ENCODE measurements at places on chromosomes 12 and 14.

- DNase-seq = no peak
These were observed 201.0 kb upstream of the DIO3 start for GRCh38 chr14:101360054-101360911.

DNA sequence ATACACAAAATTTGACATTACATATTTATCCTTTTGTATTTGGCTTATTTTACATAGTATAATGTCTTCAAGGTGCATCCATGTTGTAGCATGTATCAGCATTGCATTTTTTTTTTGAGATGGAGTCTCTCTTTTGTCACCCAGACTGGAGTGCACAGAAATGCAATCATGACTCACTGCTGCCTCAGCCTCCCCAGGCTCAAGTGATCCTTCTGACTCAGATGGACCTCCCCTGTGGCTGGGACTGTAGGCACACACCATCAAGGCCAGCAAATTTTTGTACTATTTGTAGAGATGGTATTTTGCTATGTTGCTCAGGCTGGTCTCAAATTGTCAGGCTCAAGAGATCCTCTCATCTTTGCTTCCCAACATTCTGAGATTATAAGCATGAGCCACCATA is 214.4 kb upstream of the ALG10B start:
- no peak for DNase-seq

GRCh38 chr12:31773867-31774266 is 45.0 kb upstream of the AMN1 start:
- DNase-seq = peak; percentile 47

GRCh38 chr14:55610713-55611370 is 30.8 kb downstream of the KTN1 start:
- DNase-seq = no peak

DNA sequence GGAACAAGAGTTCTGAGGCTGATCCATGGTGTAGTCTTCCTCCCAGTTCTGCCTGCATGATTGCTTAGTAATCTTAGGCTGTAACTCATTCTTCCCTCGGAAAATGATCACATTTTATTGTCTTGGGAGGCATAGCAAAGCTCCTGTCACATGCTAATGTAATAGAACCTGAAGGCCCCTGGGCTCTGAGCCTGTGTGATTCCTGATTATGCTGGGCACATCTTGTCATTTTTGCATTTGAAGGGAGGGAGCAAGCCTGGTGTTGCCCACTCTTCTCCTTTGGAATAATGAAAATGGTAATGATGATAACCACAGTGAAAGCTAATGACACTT is 215.4 kb downstream of the MSRB3 start:
- no peak for DNase-seq

Data from SK-MEL-5 (cell line).